Breast epithelium (tissue), 4 donors: ENCODE measurements at places on chromosomes 11 and 22. TPM values are rescaled to one million over a fixed set of nuclear protein-coding genes. Genes with fewer than 3 reads are reported as not detected.
A peak's percentile ranks its signal among the peaks of the same experiment; 100 is the strongest.

GRCh38 chr11:55795256-55795655, at the start of gene OR5D14:
Gene OR5D14, plus strand, starts transcription at chr11:55795556. Its CDS starts 0 bp downstream, at chr11:55795556.
- DNase-seq: no peak

DNA sequence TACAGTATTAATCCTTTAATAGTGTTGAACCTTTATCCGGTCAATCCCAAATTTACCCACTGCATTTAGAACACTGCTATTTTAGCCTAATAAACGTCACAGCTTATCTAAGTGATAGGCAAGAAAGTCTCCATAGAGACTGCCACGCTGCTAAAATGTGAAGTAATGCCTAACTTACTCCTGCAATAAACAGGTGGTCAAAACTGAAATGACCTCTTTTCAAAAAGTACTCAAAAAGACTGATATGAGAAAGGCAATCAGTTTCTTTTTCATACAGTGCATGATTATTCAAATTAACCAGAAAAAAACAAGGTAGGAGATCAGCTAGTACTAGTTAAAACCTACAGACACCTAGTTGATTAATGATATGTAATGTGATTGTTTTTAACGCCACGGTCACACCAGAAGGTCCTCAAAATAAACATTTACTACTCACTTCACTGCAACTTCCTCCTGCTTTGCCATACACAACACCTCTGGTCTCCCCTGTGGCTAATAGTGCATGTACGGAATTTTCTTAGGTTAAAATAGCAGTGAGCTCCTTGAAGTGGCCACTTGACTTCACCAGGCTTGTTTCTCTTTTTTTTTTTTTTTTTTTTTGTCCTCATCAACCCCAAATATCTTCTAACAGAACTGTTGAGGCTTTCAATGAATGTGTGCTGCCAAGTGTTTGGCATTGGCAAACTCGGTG, 8.8 kb downstream of the ATP5MG start:
- no peak for DNase-seq

GRCh38 chr22:38080850-38081635, 2.9 kb downstream of the SLC16A8 start:
- no peak for DNase-seq

DNA sequence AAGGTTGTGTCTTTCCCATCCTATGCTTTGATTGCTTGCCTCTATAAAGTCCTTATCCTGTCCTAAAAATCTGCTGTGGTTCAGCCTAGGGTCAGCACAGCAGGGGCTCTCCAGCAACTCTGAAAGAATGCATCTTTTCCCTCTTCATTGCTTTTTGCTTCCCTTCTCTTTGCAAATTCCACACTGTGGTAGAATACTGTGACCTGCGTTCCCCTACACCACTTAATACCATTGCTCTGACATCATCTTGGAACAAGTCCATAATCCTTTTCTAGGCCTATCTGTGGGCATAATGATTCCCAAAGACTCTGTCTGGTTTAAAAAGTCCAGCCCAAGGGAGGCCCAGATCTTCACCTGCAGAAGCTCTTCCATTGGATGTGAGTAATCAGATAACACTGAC, 177.7 kb downstream of the NAV2 start:
- no peak for DNase-seq

GRCh38 chr11:121790430-121790829, 325.6 kb downstream of the BLID start:
- DNase-seq: no peak

DNA sequence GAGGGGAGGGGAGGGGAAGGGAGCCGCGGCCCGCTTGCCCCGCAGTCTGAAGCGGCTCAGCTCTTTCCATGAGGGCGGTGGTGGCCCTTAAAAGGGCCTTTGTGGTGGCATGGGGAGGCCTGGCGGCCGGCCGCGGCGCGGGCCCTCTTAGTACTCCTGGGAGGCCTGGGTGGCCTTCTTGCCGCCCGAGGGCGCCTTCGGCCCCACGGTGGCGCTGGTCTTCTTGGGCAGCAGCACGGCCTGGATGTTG, 6.9 kb downstream of the DPAGT1 start:
- peak; percentile 79 for DNase-seq

DNA sequence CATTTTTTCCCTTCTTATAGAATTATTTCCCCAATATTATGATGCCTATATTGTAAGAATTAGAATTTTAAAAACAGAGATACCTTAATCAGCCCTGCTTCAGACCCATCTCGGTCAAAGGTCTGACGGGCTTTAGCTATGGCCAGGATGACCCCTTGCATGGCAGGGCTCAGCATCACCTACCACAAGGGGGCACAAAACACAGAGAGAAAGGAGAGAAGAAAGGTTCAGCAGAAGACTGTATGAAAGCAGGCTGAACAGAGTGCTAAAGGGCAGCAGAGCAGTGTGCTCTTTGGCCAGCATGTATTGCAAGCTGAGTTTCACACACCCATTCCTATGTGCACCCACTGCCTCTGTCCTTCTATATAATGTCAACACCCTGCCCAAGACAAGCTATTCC, 26.8 kb downstream of the CLDN25 start:
- DNase-seq: no peak

DNA sequence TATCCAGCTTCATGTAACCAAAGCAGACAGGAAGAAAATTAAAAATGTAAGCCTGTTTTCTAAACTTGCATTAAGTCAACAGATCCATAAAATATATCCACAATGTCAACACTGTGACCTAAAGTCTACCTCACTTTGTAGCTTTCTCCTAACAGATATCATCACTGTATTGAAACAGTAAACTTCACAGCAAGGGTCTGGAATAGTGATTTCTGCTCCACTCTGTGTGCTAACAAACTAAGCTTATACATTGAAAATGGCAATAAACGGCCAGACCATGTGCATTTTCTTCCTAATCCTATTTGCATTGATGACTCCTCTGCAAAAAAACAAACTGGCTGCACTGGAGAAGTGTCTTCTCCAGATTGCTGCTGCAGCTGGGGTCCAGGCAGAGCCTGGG, 26.8 kb downstream of the CADM1 start:
- DNase-seq: no peak

- DNase-seq: no peak
Measured at GRCh38 chr11:44870615-44871176, 80.0 kb downstream of the TP53I11 start.

DNA sequence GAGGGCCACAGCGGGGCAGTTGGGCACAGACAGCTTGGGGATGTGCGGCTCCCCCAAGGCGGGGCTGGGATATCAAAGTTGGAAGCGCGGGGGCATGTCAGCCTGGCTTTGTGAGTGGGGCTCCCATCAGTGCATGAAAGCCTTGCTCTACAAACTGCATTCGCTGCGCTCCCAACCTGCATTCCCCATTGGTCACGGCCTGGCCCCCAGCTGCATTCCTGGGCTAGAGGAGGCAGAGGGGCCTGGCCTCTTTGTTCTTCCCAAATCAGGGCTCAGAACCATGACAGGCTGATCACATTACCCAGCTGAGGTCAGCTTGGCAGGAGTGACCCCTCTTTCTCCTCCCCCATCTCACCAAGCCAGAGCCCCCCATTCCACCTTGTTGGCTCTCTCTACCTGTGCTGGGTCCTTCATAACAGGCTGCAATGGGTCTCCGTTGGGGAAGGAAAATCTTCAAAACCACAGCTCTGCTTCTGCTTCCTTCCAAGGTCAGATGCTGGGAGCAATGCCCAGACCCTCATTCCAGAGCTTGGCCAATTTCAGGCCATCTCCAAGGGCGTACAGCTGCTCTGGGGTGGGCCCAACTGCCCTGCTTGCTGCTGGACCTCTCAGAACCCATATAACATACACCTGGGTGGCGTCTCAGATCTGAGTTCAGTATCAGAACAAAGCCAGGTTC, 38.7 kb upstream of the CDON start:
- DNase-seq: no peak

GRCh38 chr11:103842191-103842590, 194.2 kb upstream of the DDI1 start:
- DNase-seq: no peak

DNA sequence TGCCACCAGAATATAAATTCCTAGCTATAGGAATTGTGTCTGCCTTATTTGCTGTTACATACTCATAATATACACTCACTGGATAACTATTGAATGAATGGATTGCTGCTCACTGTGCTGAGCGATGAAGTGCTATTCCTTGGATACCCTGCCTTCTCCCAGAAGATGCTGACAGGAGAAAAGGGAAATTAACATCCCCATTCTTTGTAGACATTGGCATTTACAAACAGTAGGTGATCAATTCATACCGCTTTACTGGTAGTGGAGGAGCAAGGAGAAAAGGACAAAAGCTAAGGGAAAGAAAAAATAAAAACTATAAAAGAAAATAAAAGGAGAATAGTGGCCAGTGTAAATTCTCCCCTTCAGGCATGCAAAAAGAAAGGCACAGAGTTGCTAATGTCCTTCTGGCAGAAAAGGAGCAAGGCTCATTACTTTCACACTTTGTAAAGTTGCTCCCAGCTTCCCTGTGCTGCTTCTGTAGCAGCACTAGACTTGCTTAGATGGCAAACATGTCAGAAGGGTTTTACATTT, 183.0 kb downstream of the LUZP2 start:
- DNase-seq: no peak

DNA sequence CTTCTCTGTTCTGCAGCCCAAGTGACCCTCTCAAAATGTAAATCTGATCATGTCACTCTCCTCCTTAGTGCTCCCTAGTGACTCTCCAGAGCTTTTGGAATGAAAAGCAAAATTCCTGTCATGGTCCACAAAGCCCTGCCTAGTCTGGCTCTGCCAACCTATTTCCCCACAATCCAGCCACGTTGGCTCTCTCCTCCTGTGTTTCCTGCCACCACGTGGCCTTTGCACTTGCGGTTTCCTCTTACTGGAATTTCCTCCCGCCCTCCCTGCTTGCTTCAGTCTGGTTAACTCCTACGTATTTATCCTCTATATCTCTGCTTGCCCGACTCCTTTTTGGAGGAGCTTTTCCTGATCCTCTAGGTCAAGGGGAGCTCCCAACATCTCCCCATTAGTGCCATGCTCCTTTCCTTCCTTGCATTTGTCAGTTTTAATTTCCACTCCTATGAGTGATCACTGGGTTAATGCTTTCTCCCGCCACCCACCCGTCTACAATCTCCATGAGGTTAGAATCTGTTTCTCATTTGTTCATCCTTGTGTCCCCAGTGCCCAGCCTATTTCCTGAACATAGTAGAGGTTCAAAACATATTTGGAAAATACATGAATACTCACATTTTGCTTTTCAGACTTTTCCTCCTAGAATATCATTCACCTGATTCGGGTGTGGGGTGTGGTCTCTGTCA, 11.5 kb downstream of the NNMT start:
- DNase-seq: peak; percentile 73

- no peak for DNase-seq
Measured at GRCh38 chr11:133230431-133230830, 301.9 kb downstream of the OPCML start.

- no peak for DNase-seq
Measured at GRCh38 chr11:102534261-102534872, 3.8 kb upstream of the MMP7 start.

DNA sequence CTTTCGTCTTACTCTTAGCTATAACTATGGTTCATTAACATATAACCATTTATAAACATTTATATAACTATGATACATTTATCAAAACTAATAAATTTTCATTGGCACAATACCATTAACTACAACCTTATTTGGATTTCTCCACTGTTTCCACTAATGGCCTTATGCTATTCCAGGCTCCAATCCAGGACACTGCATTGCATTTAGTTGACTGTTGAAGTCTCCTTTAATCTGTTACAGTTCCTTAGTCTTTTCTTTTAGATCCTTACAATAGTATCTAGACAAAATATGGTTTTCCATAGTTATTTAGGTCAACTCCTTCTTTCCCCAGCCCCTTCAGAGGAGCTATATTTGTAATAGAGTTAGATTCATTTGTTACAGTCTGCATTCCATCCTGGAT, 47.2 kb downstream of the CCDC34 start:
- no peak for DNase-seq

DNA sequence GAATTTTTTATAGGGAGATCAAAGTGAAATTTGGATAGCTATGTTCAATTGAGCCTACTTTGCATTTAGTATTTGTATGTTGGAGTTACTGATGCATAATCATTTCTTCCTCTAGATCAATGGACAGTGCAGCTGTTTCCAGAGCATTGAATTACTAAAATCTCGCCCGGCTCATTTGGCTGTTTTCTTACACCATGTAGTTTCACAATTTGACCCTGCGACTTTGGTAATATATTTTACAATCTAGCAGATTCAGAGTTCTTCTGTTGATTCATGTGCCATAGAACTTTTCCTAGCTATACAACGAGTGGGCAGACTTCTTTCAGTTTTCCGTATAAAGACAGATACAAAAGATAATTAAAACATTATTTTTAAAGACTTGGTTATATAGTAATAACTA, 70.0 kb upstream of the GRIK4 start:
- no peak for DNase-seq

GRCh38 chr22:26404851-26405421, 24.1 kb upstream of the ASPHD2 start:
- no peak for DNase-seq

The BDNF gene
- total RNA-seq: 0.66 TPM

The ENTHD1 gene
- total RNA-seq: not detected

The OR56B1 gene
- not detected for total RNA-seq

The LZTR1 gene
- 59.0 TPM for total RNA-seq

The TMPRSS4 gene
- total RNA-seq: not detected

The TRIM29 gene
- total RNA-seq: 45.9 TPM

The ZFTA gene
- 9.7 TPM for total RNA-seq

The TRPM5 gene
- not detected for total RNA-seq

The CDON gene
- total RNA-seq: 29.3 TPM

The OR8D1 gene
- not detected for total RNA-seq

The CRYBB3 gene
- not detected for total RNA-seq

The ART1 gene
- total RNA-seq: not detected

The PDGFB gene
- total RNA-seq: 8.5 TPM

The CHRDL2 gene
- total RNA-seq: not detected
